ENCODE measurements at places on chromosomes 2 and 18.

DNA sequence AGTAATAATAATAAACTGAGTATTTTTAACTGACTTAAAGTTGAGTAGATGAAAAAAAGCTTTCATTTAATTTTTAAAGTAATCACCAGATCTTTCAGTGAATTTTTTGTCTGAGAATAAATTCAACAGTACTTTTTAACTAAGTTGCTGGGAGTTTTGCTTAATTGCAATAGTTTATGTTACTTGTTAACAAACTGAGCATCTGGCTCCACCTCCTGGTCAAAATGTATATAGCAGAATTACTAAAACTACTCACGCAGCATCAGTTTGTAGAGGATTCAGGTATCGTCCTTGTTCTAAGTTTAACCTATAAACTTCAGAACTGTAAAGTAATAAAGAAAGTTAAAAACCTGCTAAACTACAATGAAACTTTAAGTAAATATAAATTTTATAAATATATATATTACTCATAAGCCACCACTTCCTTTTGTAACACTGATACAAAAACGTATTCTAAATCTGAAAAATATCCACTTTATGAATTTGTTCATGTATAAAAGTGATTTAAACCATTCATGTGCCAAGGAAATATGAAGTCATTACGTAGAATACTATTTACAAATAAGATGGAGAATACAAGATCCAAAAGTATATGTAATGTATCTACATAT lies 21.3 kb downstream of the NOL10 start:
- peak; percentile 35 for DNase-seq

GRCh38 chr18:51617167-51617566 lies 419.7 kb upstream of the MEX3C start:
- DNase-seq: no peak

DNA sequence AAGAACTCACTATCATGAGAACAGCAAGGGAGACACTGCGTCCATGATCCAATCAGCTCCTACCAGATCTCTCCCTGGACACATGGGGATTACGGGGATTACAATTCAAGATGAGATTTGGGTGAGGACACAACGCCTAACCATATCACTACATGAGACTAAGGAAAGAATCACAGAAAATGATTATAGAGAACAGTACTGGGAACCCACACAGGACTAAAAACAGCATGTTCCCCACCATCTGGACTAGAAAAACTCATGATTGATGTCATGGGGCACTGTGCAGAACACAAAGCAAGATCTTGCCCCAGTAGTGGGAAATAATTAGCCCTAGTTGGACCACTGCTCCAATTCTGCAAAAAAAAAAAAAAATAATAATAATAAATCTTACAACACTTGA lies 63.5 kb downstream of the HIBCH start:
- no peak for DNase-seq

DNA sequence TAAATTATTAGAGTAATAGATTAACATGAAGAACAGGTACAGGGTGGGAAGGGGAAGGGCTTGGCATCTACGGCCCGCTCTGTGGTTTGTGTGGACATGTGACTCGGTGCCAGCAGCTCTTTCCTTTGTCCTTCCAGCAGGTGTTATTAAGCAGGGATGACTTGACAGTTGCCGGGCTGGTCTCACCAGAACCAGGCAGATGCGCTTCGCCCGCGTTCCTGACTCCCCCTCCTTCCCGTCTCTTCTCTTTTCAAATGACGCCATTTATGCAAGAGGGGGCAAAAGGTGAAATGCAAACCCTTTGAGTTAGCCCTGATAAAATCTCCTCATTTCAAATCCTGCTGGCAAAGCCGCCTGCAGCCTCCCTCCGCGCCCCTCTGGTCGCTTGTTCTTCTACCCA lies 38.9 kb upstream of the MGAT4A start:
- no peak for DNase-seq

DNA sequence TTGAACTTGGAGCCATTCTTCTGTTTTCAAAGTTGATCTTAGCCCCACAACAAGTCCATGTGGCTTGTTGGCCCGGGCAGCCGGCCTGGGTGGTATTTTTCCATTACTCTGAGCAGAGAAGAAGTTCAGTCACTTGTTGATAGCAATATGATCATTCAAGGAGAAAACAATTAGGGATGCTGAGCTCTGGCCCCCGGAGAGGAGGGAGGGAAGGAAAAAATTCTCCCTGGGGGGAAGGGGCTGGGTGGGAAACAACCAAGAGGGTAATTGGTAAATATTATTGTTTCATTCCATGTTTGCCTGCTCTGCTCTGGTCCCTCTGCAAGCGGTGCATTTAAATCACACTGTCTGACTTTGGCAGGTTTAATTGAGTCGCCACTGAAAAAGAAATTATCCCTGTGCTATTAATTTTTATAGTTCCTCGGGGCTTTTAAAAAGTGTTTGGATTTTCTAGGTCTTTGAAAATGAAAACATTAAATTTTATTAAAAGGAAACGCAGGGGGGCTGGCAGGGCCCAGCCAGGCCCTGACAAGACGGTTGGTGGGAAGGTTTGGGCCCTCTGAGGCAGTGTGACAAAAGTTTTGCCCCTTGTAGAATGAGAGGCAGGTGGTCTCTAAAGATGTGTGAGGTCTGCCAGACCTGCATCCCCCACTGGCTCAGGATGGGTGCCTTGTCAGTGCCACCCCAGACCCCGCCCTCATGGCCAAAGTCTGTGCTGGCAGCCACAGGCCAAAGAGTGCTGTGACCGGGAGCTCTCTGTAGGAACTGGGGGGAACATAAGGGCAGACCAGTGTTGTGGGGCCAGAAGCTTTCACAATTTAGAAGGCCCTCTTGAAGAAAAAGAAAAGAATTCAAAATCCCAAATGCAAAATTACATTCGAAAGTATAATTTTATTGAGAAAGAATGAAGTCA lies 52.5 kb upstream of the SLC14A2 start:
- no peak for DNase-seq

GRCh38 chr2:186526281-186526680 lies 40.2 kb downstream of the ZC3H15 start:
- no peak for DNase-seq

DNA sequence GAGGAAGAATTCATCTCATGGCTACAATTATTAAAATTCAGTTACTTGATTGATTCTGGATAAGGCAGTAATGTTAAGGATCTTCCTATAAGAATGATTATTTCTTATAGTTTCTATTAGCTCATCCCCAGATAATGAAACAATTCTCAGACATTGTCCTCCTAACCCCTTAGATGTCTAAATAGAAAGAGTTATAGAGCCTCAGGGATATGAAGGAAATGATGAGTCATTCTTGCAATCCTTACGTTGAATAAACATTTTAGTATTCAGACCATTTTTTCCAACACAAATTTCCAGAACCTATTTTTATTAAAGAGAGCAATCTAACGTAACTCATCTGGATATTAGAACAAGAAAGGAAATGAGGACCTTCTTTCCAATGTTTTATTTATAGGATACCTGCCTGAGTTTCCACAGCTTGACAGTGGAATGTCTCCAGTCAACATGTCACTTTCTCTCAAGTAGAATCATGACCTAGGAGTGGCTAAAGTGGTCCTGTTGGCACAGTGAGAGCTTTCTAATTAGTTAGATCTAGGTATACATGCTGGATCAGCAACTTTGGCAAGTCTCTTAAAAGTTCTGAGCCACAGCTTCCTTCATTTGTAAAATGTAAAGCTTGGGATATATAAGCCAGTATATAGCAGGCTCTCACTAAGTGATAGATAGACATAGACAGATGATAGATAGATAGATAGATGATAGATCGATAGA lies 88.0 kb upstream of the RAB27B start:
- no peak for DNase-seq

DNA sequence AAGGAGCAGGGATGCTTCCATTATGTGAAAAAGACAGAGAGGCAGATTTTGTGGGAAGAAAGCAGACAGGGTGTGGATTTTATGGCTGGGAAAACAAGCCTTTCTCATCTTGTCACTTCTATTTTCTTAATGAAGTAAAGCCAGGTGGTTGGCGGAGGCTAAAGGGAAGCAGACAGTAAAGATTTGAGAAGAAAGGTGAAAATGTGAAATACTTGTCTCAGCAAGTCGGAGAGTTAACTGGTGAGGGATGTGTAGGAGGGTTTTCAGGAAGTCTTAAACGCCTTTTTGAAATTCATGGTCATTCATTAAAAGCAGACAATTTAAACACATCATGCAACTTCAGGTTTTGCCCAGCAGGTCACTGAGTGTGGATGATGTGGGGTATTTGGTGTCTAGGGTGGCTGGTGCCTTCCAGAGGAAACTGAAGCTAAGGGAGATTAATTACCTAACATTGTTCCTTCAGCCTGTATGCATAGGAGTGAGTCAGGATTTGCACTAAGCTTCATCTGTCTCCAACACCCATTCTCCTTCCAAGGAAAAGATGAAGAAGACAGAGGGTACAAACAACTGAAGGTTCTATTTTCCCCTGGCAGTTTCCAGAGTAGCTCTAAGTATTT lies 20.7 kb downstream of the SLC14A2 start:
- no peak for DNase-seq

GRCh38 chr2:116719836-116720235 lies 1094.7 kb upstream of the DDX18 start:
- DNase-seq: no peak

DNA sequence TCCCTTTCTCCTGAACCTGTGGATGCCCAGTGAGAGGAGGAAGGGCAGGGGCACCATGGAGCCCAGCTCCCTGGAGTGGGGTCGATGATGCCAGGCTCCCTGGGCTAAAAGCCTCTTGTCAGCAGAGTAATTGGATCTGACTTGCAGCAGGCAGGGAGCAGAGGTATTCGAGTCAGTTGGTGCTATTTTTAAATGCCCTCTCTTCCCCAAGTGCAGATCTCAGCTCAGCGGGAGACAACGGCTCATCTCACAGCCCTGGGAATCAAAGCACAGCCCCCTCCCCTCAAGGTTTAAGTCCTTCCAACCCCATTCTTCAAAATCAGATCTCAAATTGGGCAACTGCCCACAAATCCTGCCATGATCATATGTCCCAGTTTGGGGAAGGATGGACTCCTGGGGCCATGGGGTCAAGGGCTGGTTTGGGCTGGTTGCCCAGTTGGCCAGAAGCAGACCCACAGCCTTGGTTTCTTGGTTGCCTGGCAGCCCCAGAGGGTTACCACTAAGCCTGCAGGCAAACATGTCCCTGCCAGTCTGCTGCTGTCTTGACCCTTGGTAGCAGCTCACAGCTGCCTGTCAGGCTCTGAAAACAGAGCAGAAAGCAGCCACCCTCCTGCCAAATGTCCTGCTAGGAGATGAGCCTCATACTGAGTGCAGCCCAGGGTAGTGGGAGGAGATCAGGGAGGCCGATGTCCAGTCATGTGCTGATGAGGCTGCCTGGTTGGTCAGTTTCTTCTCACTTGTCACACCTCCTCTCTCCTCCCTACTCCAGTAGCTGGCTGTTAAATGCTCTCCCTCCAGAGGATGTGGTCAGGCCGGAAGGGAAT lies 244.9 kb downstream of the LOXHD1 start:
- DNase-seq: no peak
